Stimulated activated naive CD4-positive, alpha-beta T cell treated with Interleukin-2 at 50 U/mL for 16 hours (primary cell): ENCODE measurements at places on chromosomes 4 and X.

- no peak for DNase-seq
Observed at GRCh38 chr4:122003335-122003734, 51.5 kb upstream of the TRPC3 start.

DNA sequence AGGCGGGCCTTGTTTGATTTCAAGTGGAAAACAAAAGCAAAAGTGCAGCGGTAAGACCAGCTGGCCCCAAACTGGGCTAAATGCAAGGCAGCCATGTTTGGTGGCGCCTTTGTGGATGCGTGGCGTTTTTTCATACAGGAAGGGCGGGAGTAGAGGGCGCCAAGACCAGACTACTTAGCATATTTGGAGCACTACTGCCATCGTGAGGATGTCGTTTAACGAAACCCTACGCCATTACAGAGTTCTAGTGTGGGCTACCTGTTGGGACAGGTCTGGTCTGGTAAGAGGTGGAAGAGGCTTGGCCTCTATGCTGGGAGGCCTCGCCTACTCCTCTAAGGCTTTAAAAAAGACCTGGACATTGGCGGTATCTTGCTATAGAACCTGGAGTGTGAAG lies 230.7 kb upstream of the STK26 start:
- no peak for DNase-seq

DNA sequence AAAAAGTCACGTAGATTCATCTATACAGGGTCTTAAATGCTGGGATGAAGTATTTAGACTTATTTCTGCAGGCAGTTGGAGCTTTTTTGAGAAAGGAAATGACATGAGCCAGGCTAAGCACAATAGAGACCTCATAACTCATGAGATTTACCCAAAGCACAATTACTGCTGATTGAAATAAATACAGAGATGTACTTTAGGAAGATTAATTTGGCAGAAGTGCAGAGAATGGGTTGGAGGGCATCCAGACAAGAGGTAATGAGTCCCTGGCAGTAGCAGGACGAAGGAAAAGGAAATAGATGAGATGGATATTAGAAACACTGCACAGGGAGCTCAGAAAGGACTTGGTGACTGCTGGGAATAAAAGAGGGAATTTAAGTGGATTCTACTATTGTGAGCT lies 129.1 kb downstream of the SHROOM4 start:
- no peak for DNase-seq

- no peak for DNase-seq
Observed at GRCh38 chr4:38273407-38273806, 313.2 kb downstream of the PTTG2 start.

- no peak for DNase-seq
Observed at GRCh38 chrX:97494756-97495372, 611.2 kb downstream of the RPA4 start.

- DNase-seq = no peak
Observed at GRCh38 chr4:39931441-39931901, 46.2 kb downstream of the PDS5A start.

DNA sequence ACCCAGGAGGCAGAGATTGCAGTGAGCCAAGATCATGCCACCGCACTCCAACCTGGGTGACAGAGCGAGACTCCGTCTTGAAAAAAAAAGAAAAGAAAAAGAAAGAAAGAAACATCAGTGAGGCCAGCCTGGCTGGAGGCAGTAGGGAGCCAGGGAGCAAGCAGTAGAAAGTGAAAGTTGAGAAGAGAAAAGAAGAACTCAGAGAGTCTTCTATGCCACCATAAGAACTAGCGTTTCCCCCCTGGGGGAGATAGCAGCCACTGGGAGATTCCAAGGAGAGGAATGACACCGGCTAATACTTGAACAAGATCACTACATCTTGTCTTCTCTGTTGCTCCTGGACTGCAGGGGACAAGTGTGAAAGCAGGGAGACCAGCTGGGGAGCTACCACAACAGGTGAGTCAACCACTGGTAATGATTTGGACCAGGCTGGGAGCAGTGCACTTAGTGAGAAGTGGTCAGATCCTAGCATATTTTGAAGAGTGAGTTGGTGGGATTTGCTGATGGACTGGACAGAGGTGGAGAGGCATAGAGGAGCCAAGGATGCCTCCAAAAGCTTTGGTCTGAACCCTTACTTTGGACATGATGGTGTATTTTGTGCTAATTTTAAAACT lies 33.4 kb downstream of the SLC2A9 start:
- no peak for DNase-seq
